ENCODE measurements at places on chromosomes 3 and 15.
A peak's percentile ranks its signal among the peaks of the same experiment; 100 is the strongest.

- DNase-seq = no peak
Observed at GRCh38 chr3:155252535-155252934, 40.9 kb downstream of the STRIT1 start.

DNA sequence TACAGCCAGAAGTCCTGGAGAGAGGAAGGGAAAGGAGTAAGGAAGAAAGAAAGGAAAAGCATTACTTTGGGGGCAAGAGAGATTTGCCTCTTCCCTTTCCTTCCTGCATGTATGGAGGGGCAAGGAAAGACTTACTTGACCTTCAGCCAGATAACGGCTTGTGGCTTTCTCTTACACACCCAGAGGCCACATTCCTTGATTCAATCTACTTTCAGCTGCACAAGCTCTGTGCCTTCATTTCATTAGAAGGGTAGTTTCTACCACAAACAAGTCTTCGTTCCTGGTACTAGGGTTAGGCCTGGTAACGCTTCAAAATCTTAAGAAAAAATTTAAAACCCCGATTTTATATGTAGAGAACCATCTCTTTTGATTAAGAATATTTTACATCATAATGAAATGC is 835.9 kb downstream of the TUSC7 start:
- no peak for DNase-seq

DNA sequence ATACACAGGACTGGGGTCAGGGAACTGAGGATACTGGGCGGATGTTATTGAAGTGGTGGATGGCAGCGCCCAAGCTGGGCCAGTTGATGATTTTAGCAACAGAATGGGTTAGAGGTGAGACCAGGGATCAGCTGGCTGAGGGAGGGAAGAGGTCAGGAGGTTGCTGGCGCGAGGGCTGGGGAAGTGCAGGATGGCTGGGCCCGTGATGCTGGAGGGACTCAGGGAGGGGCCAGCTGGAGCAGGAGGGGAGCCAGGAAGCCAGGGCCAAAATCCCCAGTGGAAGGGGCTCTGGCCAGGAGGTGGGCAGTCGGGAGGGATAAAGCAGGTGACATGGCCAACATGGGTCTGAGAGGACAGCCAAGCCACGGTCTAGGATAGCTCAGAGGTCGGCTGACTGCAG is 178.0 kb downstream of the NSMCE3 start:
- no peak for DNase-seq

DNA sequence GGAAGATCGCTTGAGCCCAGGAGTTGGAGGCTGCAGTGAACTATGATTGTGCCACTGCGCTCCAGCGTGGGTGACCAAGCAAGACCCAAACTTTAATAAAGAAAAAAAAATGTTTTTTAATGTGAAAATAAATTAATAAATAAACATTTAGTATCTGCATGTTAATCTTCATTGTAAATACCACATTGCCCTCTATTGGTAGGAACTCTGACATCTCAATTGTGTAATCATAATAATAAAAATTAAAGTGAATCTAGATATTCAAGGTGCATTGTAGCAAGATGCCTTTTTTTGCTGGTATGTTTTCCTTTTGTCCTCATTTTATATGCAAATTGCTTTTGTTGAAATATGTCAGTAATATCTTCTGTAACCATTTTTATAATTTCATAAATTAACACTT is 95.0 kb upstream of the LIMD1 start:
- DNase-seq = no peak

GRCh38 chr3:152434142-152434541 is 165.4 kb downstream of the MBNL1 start:
- DNase-seq = no peak

- no peak for DNase-seq
Observed at GRCh38 chr3:40961104-40961857, 238.0 kb upstream of the CTNNB1 start.

DNA sequence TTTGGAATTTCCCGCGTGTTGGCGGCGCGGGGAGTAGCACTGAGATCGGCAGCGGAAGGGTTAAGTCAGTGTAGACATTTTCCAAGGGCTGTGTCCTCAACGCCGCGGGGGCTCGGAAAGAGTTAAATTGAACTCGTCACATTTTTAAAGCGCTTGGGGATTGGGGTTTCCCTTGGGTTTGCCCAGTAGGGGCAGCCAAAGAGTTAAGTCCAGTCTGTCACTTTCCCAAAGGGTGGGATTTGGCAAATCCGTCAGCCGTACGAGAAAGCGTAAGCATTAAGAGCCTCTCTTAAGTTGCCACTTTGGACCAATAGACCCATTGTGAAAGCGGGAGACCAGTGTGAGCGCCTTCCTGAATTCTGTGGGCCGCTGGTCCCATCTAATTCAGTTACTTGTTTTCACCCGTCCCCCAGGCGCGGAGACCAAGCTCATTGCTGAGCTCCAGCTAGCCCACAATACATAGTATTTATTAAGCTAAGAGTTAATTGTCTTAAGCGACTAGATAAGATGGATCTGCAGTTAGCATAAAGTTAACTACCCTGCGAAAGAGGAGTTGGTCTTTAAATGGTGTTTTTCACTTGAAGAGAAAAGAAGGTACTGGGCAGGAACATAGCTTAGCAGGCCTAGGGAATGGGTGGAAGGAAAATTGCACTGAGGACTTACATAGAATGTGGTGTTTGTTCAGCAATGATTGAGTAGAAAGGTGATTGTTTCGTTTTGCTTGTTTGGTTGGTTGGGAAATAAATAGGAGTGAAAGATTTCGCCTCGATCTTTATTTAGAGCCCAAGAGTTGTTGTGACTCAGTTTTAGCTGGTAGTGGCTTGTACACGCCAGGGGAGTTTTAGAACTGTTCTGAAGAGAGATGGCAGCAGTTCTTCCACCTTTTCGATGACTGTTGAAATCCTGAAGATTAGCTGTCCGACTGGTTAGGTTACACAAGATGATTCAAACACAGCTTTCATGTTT is 932 bp downstream of the ARL8B start:
- DNase-seq = peak; percentile 1

DNA sequence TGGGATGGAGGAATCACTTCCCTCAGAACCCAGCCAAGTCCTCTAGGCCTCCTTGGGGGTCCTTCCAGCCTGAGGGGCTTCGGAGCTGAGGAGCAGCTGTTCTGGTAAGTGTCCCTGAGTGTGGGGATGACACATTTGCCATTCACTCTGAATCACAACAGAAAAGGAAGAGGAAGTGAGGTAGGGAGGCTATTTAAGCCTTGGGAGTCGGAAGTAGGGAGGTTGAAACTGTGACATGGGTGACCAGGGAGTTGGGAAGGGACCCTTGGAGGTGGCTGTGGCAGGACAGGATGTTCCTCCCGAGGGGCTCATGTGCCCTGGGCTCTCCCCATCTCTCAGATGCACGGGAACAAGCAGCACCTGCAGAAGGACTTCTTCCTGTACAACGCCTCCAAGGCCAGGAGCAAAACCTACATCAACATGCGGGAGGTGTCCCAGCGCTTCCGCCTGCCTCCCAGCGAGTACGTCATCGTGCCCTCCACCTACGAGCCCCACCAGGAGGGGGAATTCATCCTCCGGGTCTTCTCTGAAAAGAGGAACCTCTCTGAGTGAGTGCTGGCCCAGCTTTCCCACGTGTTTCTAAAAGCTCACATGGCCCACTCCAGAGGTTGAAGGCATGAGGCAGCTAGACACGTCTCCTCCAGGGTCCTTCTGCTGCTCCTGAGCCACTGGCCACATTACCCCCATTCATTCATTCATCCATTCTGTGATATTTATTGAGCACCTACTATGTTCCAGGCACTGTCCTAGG is 43.3 kb downstream of the CAPN3 start:
- DNase-seq = no peak

DNA sequence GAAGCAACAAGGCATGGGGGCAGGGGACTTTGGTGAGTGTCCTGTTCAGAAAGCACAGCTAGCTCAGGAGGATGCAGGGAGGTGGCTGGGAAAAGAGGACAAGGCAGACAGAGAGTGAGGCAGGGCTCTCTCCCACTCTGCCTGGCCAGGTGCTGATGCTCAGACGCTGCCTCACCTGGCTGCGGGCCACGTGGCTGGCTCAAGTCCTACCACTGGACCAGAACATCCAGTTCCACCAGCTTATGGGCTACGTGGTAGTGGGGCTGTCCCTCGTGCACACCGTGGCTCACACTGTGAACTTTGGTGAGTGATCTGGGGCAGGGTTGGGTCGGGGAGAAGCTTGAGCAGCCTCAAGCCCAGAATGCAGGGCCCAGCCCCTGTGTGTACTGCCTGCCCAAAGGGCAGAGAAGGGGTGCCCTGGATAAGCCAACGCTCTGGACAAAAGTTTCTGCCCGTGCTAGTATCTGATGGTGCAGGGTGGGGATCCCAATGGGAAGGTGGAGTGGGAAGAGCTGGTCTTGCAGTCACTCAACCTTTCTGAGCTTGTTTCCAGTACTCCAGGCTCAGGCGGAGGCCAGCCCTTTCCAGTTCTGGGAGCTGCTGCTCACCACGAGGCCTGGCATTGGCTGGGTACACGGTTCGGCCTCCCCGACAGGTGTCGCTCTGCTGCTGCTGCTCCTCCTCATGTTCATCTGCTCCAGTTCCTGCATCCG is 20.9 kb downstream of the NOX5 start:
- DNase-seq = no peak

DNA sequence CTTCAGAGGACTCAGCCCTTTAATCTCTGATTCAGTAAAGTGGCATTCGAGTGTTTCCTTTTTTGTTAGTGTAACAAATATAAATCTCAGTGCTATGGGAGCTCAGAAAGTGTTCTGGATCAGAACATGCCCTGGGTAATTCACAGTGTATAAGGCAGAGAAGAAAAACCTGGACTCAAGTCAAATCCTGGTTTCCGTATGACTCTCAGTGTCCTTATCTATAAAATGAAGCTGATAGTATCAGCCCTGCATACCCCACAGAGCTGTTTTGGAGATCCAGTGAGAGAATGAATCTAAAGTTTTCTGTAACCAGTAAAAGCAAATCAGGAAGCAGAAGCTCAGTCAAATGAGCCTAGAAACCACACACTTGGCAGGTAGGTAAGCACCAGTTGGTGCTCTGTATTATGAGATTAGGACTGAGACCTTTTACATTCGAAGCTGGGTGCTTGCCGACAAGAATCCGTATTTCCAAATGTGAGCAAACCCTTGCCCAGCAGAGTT is 67.2 kb downstream of the IL1RAP start:
- DNase-seq = no peak

All from activated gamma-delta T cell treated with anti-CD3 and anti-CD28 coated beads, Interleukin-2, amount 50 U/mL, for 16 hours (primary cell).